ENCODE measurements at places on chromosomes 3 and 15. TPM values are rescaled to one million over a fixed set of nuclear protein-coding genes. Genes with fewer than 3 reads are reported as not detected.

- DNase-seq, result no peak
Measured at GRCh38 chr15:59548501-59549226, 62.9 kb upstream of the GCNT3 start.

DNA sequence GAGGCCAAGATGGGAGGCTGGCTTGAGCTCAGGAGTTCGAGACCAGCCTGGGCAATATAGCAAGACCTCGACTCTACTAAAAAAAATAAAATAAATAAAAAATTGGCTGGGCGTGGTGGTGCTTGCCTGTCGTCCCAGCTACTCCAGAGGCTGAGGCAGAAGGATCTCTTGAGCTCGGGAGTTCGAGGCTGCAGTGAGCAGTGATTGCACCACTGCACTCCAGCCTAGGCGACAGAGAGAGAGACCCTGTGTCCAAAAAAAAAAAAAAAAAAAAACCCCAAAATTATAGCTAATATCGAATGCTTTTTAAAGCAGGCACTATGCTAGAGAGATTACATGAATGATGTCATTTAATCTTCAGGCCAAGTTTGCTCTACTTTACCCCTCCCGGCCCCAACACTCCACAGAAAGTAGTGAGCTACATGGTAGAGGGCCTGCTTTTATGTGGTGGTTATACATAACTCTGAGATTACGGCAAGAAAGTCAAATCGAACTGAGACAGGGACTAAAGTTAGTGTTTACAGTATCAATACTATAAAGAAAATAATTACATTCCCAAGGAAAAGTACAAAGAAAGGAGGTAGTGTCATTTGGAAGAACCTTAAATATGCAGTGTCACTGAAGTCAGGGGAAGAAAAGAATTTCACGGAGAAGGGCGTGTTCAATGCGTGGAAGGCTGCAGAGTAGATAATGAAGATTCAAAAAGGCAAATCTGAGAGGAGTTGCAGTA, 1.1 kb downstream of the ADPGK start:
- DNase-seq, result no peak

- no peak for DNase-seq
Measured at GRCh38 chr3:188296761-188297612, 143.0 kb downstream of the LPP start.

RETNLB gene
- polyA plus RNA-seq, result not detected

GHSR gene
- not detected for polyA plus RNA-seq

UBA7 gene
- 28.4 TPM for polyA plus RNA-seq

ATP8B4 gene
- polyA plus RNA-seq, result 3.9 TPM

PLCH1 gene
- 0.40 TPM for polyA plus RNA-seq

TGM5 gene
- not detected for polyA plus RNA-seq

All from muscle of arm (tissue), 14 donors.